ENCODE measurements at places on chromosomes 4 and X. TPM values are rescaled to one million over a fixed set of nuclear protein-coding genes. Genes with fewer than 3 reads are reported as not detected.
A peak's percentile ranks its signal among the peaks of the same experiment; 100 is the strongest.

The UNC5C gene
- polyA plus RNA-seq = 42.9 TPM

DNA sequence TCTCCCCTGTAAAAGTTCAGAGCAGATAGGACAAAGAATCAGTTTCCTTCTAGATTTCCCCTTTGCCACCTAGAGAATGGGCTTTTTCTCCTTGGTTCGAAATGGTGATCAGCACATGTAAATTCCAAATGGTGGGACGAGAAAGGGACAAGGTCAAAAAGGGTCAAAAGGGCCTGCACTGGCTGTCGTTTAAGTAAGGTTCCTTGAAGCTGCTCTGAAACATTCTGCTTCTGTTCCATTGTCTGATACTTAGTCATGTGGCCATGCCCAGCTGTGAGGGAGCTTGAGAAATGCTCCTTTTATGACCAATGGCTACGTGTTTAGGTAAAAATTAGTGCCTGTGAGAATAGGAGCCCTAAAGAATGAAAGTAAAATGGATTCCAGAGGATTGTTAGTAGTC lies 165.9 kb upstream of the CENPE start:
- no peak for DNase-seq

GRCh38 chr4:704971-705277 lies 708 bp upstream of the PCGF3 start:
- DNase-seq = no peak

- DNase-seq = no peak
Observed at GRCh38 chr4:185730387-185730786, 81.6 kb downstream of the SORBS2 start.

DNA sequence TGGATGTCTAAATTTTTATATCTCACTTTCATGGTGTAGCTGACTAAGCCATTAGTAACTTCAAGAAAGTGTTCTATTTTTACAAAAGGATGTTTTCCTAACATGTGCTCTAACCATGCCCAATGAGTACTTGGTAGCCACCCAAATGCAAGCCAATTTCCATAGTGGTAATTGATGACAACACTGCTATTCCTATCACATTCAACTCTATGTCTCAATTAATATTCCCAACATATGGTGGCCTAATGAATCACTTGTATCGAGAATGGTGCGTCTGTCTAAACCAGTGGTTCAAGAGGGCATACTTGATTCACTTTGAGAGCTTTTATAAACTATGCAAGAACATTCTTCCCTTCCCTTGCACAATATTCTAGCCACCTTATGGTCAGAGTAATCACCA lies 112.9 kb upstream of the GPRIN3 start:
- DNase-seq = no peak

DNA sequence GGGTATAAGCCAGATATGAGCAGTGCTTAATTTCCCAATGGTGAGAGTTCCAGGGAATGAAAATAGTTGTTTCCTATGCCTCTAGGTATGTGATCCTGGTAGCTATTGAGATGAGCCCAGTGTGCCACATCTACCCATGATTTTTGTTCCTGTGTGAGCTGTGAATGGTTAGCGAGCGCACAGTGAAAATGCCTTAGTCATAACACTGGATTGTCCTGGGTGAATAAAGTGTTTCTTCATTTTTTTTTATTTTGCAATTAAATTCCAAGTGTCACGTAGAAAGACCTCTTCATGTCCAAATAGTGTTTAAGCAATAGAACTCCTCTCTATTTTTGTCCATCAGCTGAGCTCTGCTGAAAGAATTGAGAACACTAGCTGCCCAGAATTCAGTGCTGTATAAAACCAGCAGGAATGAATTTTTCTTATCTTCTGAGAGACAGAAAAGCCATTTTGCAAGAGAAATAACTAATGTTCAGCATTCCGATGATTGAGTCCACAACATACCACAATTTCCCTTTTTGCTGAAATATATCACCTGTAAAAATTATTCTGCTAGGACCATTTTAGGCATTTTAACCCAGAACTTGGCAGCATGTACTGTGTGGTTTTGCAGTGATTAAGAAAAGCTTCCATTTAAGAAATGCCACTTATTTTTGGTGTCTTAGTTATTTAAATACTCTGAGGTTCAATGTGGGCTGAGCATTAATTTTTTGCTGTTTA lies 5.6 kb downstream of the MAOA start:
- no peak for DNase-seq

DNA sequence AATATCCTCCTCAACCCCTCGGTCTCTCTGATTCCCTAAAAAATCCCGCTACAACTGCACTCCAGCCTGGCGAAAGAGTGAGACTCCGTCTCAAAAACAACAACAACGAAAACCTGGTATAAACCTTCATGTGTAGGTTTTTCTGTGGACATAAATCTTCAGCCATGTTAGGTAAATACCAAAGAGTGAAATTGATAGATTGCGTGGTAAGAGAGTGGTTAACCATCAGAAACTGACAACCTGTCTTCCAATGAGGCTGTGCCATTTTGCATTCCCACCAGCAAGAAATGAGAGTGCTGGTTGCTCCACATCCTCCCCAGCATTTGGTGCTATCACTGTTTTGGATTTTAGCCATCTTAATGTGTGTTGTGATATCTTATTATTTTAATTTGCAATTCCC lies 10.9 kb downstream of the TBC1D19 start:
- DNase-seq = no peak

The SPARCL1 gene
- polyA plus RNA-seq = 25.6 TPM

GRCh38 chr4:69773484-69773883 lies 13.1 kb upstream of the SULT1B1 start:
- DNase-seq = no peak

DNA sequence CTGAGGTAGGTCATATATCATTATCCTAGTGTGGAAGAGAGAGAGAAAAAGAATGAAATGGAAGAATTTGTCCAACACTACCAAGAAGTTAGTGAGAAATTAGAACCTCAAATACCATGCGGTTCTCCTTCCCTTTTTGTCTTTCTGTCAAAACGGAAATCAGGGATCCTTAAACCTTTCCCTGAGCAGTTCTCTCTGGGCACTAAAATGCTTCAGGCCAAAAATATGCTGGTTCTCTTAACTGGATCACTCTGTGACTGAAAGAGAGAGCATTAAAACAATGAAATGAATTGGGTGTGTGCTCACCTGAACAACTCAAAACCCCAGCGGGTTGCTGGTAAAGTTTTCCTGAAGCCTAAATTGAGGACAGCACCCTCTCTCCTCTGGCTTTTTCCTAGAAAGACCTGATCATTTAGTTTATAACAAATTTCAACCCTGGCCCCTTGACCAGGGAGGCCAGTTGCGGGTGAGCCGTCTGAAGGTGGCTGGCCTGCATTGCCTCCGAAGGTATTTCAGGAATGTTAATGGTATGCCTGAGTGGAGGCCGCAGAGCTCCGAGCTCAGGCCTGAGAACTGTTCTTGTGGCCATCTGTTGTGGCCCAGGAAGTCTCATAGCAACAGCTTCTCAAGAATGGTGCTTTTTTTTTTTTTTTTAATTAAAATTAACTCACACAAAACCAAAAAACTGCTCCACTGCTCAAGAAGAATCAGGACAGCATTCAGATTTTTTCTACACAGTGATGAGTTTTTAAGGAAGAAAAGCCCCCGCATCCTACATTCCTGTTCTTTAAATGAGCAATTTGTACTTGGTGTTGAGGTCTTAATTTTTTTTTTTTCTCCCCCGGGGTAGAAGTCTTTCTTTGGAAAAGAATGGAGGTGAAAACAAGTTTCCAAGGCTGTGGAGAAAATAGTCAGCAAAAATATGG lies 155.1 kb downstream of the SHROOM3 start:
- peak; percentile 55 for DNase-seq

DNA sequence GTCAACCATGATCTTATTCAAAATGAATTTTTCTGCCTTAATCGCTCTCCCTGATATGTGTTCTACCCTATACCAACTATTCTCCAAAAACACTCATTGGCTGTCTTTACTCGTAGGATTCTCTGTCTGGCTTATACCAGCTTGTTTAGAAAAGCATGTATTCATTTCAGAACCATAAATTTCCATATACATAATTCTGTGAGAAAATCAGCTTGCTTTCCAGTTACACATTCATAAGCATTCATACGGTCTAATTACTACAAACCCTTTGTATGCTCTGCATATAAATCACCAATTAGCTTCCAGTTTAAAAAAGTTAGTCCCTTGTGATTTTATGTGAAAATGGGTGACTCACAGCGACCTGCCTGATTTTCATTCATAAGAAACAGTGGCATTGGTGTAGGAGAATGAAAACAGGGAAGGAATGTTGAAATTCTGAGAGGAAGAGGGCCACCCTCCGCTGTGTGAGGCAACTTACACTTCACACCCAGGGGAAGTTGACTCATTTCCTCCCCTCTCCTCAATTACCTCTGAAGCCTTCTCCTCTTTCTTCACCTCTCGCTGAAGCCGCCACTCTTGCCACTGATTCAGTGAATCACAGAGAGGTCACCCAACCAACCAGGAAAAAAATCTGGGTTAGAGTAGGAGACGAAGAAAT lies 63.3 kb downstream of the MEPE start:
- DNase-seq = no peak

DNA sequence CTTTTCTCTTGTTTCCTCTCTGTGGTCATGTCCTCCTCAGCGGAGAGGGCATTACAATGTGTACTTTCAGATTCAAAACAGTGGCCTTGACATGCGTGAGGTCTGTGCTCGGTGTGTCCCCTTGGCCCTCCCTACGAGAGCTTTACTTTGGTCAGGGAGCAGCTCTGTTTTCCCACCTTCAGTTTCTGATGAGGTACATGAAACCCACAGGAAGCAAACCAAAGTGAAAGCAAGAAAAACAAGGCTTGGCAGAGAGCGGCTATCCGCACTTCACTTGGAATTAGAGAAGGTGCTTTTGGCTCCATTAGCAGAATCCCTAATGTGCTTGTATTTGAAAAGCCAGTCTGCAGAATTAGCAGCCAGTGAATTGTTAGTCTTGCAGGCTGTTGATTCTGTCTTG lies 19.5 kb upstream of the BOD1L1 start:
- no peak for DNase-seq

- no peak for DNase-seq
Observed at GRCh38 chr4:128303986-128304385, 16.4 kb upstream of the PGRMC2 start.

GRCh38 chr4:10743357-10743756 lies 58.8 kb upstream of the CLNK start:
- DNase-seq = no peak

DNA sequence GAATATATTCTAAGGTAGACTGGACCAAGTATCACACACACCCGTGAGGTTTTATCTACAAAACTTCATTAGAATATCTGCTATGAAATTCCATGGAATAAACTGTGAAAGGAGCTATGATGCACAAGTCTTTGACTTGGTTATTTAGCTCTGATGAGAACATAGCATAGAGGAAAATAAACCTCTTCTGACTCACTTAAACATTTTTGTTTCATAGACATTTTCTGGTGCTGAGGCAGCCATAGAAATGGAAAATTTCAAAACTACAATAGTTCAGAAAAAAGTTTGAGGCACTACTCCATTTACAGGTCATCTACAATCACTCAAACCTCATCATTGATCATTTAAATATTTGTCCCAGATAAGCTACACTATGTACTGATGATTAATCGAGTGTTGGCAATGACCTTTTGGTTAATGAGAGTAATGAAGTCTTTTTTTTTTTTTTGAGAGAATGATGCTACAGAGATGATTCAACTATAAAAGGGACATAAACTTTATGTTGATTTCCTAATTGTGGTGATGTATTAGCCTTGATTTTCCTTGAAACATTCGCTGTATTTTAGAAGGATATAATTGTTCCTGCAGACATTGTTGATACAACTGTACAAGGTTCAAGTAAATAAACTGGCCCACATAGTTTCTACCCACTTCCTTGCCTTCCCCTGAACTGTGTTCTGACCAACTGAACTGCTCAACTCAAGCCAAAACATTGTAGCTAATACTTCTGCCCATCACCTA lies 77.5 kb downstream of the AREG start:
- no peak for DNase-seq

GRCh38 chrX:94455782-94456181 lies 781.8 kb downstream of the FAM133A start:
- no peak for DNase-seq

The FDCSP gene
- polyA plus RNA-seq = 0.74 TPM

The ACE2 gene
- 70.3 TPM for polyA plus RNA-seq
